ENCODE measurements at places on chromosomes 16 and 17.

DNA sequence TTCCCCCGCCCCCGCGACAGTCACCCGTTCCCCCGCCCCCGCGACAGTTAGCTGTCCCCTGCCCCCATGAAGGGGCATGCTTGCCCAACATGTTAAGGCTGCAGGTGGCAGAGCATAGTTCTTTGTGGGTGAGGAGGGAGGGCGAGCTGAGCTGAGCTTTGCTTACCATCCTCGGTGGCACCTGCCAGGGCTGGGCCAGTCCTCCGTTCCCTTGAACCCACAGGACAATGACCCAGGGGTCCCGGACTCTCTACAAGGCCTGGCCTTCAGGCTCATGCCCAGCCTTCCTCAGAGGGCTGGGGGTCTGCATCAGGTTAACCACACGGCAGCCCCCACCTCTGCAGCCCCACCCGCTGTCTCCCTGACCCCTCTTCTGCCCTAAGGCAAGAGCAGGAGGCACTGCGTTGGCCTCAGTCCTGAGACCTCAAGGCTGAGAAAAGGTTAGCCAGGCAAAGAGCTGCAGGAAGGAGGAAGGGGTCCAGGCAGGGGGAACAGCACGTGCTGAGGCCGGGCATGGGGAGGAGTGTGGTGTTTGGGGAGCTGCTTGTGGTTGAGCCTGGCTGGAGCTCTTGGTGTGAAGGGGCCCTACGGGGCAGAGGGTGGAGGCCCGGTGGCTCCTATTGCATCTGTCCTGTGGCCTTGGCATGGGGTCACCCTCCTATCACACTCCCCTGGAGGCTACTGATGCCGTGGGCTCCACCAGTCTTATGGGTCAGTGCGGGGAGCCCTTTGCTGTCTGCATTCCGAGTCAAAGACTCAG lies 11.4 kb upstream of the DOC2B start:
- DNase-seq, result no peak

- no peak for DNase-seq
These were observed 47.4 kb upstream of the MEIOC start for GRCh38 chr17:44608727-44609435.

GRCh38 chr17:17897442-17897841 lies 60.7 kb upstream of the SREBF1 start:
- no peak for DNase-seq

GRCh38 chr16:31404353-31405064 lies 11.4 kb downstream of the ITGAD start:
- no peak for DNase-seq

GRCh38 chr17:72677108-72677507 lies 415.4 kb downstream of the SLC39A11 start:
- no peak for DNase-seq

GRCh38 chr16:8108991-8109509 lies 481.3 kb downstream of the TMEM114 start:
- DNase-seq, result no peak

All from cortex of kidney (tissue), 1 donor.